ENCODE measurements at places on chromosomes 12 and 14.

DNA sequence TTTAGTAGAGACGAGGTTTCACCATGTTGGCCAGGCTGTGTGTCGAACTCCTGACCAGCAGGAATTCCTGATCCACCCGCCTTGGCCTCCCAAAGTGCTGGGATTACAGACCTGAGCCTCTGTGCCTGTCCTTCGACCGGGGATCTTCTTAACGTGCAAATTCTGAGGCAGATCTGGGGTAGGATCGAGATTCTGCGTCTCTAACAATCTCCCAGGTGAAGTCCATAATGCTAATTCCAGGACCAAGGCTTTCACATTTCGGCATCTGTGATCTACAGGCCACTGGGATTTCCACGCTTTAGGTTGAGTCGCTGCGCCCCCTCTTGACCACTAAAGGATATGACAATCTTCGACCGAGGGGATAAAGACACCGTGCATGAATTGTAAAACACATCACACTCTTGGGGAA is 24.8 kb downstream of the FOS start:
- DNase-seq, result peak; percentile 64

DNA sequence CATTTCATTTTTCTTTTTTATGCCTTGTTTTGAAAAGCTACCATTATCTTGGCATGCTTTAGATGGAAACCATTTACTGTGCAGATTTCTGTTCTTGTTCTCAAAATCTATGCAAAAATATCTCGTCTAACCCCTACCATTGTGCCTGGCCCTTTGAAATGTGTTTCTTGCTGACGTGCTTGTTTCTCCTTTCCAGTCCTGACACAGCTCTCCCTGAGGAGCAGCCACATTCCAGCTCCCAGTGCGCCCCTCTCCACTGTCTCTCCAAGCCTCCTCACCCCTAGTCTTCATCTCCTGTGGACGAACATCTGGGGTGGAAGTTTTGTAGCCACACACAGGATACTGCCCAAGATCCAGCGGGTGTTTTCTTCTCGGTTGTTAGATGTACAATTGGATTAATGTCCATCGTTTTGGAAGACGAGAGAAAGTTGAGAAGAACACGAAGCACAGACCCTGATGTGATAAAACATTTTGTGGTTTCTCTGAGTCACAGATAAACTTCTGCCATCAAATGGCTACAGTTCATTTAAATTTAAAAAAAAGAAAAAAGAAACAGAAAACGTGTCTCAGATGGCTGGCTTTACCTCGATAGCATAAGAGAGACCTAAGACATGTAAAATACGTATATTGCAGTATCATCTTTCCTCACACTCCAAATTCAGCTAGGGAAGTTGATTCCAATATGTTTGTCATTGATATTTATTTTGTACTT is 21.9 kb upstream of the FGD4 start:
- no peak for DNase-seq

DNA sequence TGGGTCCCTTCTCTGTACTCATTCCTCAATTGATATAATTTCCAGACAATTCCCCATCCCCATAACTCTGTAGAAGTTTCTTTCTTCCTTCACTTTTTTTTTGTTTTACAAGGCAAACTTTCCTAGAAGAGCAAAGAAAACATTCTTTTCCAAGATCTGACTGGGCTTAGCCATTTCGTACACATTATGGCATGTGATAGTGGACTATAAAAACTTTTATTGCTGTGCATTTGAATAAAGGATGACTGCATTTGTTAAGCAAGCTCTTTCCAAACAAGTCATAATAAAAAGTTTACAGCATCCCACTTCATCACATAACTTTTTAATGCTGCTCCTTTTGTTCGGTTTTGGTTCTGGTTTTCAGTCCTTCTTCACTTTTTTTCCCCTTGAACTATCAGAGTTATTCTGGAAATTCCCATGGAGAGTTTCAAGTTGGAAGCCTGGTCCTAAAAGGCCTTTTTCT is 231.0 kb upstream of the HMGA2 start:
- DNase-seq, result no peak

GRCh38 chr14:105489542-105490266 is 1.3 kb upstream of the TEDC1 start:
- peak; percentile 88 for DNase-seq

- DNase-seq, result no peak
Measured at GRCh38 chr12:116273813-116274550, 3.5 kb downstream of the MED13L start.

- DNase-seq, result no peak
Measured at GRCh38 chr12:110007881-110008280, 8.7 kb downstream of the ANKRD13A start.

GRCh38 chr12:43812926-43813325 is 6.8 kb upstream of the TWF1 start:
- no peak for DNase-seq

- no peak for DNase-seq
Measured at GRCh38 chr12:52495389-52495788, 2.3 kb upstream of the KRT6A start.

- DNase-seq, result no peak
Measured at GRCh38 chr14:105891631-105892452, 365.5 kb downstream of the TMEM121 start.

- DNase-seq, result no peak
Measured at GRCh38 chr12:119486599-119487154, 106.9 kb upstream of the TMEM233 start.

- DNase-seq, result no peak
Measured at GRCh38 chr14:26730929-26731618, 133.2 kb upstream of the NOVA1 start.

DNA sequence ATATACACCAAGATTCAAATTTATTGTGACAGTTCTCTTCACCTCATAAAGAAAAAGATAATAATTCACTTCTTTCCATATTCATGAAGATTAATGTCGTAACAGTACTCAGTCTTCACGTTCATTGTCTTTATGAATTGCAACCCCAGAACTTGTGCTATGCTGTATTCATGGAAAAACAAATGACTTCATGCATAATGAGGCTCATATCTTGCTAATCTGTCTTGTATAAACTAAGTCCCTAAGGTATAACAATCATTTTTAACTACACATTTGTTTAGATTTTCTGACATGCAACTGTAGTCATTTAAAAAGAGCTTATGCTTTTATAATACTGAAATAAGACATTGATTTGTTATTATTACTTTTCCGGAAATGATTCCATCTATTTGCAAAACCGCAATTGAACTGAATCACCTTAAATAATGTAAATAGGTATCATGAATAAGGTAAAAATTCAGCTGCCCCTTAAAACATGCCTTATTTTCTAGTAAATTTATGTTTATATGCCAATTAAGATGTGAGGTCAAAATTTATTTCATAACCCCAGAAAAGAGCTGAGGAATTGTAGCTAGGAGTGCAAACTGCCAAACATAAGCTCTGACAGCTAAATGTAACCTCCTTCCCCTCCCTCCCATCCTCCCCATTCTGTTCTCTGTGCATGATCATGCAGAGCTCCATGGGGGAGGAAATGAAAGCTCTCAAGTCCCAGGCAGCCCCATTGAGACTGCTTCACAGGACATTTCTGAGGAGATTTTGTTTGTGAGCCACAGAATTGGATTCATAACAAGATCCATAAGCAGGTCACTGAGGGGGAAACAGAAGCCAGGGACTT is 301.6 kb downstream of the ATP23 start:
- DNase-seq, result no peak

DNA sequence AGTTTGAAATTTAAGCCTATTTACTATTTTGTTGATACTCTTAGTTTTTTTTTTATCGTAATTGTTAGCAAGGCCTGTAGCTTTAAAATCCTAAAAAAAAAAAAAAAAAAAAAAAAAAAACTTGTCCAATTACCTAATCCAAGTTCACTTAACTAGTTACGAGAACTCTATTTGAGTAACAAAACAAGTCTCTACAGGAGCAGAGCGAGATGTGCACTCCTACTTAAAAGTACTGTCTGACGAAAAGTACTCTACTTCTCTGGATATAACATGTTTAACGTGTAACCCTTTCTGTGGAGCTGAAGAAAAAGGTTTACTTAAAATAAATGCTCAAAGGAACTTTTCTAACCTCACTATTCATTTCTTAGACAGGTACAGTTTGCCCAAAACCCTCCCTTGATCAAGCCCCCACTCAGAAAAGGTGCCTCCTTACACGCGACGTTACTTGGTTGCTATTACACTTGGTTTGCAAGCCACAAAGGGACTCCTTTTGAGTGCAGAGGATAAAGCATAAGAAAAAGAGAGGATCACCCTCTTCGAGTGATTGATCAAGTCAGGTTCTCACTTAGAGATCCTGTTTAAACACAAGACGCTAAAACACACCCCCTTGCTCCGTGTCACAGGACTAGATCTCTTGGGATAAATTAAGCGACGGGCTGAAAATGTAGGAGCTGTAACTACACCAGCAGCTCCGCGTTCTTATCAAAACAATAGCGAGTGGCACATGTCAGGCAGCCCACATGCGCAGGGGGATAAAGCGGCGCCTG is 2.2 kb downstream of the BAZ1A start:
- no peak for DNase-seq
